Skin of body (tissue), 3 donors: ENCODE measurements at places on chromosomes 4 and X. TPM values are rescaled to one million over a fixed set of nuclear protein-coding genes. Genes with fewer than 3 reads are reported as not detected.

The LNX1 gene
- 6.9 TPM for total RNA-seq

The GDPD2 gene
- 0.30 TPM for total RNA-seq

The SPATA18 gene
- 5.7 TPM for total RNA-seq

The SAT1 gene
- 145 TPM for total RNA-seq

The MGAT4D gene
- not detected for total RNA-seq

The SMIM43 gene
- 0.30 TPM for total RNA-seq

The ZNF185 gene
- total RNA-seq = 17.7 TPM

GRCh38 chr4:8274765-8275547 lies 5.4 kb downstream of the HTRA3 start:
- DNase-seq = peak; percentile 91

DNA sequence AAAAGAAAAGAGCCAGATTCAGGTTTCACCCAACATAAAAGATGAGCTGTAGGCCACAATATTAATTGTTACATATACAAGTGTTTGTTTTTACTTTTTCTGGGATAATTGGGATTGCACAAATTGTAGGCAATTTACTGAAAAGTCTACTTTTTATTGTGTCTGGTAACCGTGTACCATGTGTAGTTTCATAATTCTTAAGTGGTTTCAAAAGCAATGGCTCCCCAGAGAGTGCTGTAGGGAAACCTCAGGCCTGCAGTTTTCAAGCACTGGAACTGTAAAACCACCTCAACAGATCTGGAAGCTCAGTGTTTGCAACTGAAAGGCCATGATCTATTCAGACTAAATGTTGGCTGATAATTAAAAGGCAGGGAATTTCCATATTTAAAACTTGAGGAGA lies 53.9 kb upstream of the MMAA start:
- no peak for DNase-seq

DNA sequence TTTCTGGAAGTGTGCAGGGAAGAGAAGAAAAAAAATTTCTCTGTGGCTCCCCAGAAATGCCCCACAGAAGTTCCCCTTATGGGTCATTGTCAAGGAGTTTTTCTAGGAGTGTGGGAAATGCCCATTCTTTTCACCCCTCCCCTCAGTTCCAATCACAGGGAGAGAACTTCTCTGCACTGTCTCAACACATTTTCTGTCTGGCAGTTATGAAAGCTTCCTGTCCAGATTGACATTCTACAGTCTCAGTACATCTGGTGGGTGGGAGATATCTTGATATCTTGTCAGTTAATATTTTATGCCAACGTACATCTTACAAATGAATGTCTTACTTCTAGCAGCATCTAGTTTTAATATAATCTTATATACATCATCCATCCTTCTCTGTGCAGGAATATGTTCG lies 566.8 kb upstream of the AADAT start:
- DNase-seq = no peak

DNA sequence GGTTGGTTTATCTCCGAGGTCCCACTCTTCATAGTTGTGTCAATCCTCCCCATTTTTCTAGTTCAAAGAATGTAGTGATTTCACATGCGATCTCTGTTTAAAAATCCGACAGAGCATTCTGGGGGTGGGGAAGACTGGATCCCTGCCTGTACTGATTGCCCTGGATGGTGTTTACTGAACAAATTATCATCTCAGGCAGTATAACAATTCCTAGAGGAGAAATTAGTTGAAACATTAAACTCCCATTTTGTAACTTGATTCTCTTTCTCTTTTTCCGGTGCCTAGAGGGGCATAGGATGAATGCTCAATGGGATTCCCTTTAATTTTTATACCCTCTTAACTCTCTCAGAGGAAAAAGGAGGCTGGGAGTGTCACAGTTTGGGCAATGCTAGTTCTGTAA lies 10.0 kb upstream of the CWH43 start:
- no peak for DNase-seq

DNA sequence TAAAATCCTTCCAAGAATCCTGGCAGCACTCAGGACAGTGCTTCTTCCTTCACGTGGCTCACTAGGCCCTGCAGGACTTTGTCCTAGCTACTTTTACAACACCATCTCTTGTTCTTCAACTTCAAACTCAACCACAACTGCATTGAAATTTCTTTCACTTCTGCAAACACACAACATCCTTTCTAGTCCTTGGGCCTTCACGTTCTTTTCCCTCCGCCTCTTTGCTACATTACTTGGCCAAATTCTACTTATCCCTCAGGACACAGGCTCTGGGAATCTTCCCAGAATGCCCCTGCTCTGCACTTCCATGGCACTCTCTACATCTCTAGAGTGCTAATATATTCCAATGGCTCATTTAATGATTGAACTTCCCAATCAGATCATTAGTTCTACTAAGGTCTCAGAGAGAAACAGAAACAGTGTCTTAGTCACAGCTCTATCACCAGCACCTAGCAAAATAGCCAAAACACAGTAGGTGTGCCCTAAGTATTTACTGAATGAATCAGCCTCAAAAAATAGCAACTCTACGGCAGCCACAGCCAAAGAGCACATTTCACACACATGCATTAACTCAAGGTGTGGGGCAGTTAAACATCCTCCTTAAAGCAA lies 73.3 kb downstream of the MANBA start:
- DNase-seq = no peak

DNA sequence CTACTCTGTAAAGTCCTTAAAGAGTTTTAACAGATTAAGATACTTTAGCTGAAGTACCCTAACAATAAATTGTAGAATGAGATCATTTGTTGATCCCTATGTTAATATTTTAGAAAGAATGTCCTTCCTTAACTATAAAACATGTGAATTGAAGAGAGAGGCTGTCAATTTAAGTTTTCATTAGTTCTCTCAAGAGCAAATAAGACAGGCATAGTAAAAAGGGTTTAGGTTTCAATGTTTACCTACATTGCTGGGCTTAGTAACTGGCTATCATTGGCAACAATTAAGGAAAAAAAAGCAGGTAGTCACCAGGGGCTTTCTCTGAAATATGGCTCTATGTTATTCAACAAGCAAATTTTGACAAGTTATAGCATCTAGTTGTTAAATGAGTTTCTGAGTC lies 91.5 kb downstream of the ATRX start:
- no peak for DNase-seq

DNA sequence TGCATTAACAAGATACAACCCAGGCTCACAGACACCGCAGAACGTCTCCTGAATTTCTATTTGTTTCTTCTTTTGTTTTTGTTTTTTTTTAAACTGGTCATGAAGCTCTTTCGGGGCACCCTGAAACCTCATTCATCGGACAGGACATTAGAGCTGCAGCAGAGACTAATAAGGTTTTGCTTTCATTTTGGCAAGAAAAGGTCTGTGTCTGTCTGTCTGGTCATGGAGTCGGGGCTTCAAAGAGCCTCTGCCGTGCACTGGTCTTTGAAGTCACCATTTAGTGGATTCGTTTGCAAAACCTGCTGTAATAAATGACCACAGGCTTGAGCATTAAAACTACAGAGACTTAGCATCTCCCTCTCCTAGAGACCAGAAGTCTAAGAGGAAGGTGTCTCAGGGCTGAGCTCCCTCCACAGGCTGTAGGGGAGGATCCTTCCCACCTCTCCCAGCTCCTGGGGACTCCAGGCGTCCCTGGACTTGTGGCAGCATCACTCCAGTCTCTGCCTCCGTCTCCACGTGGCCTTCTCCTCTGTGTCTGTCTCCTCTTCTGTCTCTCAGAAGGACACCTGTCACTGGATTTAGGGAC lies 247.5 kb downstream of the CRLF2 start:
- no peak for DNase-seq

DNA sequence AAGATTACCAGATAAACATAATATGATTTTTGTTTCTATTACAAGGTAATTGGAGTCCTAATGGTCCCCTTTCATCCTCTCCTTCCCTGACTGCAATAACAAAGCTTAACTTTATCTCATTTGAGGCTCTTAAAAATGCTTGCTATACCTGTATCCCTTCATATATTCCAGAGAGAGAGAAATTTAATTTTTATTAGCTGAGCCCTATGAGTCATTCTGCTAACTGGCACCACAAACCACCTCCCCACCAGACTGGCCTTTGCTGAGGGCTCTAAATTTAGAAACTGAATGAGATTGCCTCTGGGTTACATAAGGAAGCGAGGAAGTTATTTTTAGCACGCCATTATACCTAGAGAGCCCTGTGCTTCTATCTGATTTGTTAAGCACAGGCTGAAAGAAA lies 27.4 kb downstream of the CBLL2 start:
- DNase-seq = no peak

DNA sequence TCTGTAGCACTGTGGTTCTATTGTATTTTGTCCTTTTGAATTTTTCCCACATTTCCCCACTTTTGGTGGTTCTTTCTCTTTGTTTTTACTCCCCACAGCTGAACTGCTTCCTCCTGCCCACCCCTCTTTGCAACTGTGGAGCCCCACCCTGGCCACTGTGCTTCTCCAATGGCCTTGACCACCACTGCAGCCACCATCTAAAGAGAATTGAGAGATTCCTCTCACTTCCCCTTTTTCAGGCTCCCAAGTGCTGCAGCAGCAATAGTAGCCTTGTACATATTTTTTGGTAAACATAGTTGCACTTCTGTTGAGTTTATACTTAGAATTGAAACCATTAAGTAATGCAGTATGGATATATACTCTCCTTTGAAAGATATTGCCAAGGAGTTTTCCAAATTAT lies 51.3 kb upstream of the FRMPD3 start:
- no peak for DNase-seq

DNA sequence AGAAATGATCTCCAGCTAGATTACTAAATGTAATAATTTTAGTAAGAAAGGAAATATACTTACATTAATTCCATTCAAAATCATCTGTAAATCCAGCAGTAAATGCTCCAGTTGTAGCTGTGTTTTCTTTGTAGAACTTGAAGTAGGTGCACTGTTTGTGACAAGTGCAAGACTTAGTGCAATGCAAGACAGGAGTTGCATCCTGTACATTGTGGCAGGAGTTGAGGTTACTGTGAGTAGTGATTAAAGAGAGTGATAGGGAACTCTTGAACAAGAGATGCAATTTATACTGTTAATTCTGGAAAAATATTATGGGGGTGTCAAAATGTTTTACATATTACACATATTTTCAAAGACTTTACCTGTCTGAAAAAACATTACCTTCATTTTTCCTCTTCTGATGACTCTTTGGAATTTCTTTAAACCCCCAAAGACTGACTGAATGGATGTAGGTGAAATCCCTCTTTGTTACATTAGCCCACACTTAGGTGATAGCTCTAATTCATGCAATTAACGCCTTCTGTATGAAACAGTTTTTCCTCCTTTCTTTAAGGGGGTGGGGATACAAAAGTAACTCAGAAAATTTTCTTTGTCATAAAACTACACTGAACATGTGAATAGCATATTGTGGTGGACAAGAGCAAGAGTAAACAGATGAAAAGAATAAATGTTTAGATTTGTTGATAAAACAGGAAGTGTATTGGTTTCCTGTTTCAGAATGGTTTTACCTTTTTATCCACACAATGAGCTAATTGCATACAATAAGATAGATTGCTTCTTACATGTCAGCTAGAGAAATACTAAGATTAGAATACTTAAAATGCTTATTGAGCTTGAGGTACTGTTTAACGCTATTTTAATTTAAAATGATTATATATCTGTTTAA lies at the start of gene IL2:
TSS of gene IL2 (minus strand) at position 495 of the 886 bp plus-strand sequence. CDS start at position 210, 285 bp downstream.
- DNase-seq = no peak

GRCh38 chrX:20265726-20266681 lies 705 bp downstream of the RPS6KA3 start:
- DNase-seq = no peak

- no peak for DNase-seq
These were observed 5.1 kb downstream of the PSAPL1 start for GRCh38 chr4:7429601-7430078.

DNA sequence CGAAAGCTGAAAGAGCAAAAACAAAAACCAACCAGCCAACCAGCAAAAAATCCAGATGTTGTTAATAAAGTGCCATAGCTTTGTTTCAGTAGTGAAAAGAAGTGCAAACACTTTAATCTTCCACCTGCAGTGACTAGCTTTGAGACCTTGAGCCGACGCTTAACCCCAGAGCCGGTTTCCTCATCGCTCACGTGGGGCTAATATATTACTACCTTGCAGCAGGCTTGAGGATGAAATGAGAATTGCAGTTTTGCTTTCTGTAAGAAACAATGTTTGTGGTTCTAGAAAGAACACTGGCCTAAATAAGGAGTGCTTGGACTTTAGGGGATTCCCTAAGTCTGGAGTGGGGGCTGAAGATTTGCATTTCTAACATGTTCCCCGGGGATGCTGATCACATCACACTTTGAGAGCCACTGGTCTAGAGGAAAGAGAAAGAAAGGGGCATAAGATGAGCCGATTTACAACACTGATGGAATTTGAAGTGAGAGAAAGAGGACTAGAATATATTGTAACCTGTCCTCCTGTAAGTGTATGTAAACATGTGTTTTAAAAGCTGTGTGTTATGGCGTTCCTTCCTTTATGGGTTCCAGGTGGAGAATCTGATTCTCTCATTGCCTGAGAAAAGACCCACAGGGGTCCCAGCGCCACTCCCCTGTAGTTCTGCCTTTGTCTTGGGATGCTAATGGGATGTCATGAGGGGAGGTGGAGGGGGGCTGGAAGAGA lies 1.4 kb downstream of the FGF2 start:
- peak; percentile 31 for DNase-seq

- no peak for DNase-seq
These were observed 50.6 kb upstream of the TENM3 start for GRCh38 chr4:182192511-182193181.

- no peak for DNase-seq
These were observed 14.1 kb downstream of the RAB40AL start for GRCh38 chrX:102950908-102951866.

DNA sequence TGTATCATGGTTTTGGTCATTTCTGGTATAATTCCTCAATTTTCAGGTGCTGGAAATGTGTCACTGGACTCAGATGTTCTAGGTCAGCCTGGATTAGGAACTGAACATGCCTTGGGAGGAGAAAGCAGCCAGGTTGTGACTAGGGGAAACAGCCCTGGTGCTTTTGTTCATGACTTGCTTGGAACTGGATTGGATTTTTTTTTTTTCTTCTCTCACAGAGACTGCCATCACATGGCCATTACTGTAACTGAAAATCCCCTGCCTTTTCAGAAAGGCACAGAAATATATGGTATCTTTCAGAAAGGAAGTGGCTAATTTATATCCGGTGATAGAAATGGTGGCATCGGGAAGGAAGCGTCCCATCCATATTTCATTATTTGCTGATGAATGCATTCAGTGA lies 34.6 kb downstream of the SEPTIN11 start:
- DNase-seq = peak; percentile 52

DNA sequence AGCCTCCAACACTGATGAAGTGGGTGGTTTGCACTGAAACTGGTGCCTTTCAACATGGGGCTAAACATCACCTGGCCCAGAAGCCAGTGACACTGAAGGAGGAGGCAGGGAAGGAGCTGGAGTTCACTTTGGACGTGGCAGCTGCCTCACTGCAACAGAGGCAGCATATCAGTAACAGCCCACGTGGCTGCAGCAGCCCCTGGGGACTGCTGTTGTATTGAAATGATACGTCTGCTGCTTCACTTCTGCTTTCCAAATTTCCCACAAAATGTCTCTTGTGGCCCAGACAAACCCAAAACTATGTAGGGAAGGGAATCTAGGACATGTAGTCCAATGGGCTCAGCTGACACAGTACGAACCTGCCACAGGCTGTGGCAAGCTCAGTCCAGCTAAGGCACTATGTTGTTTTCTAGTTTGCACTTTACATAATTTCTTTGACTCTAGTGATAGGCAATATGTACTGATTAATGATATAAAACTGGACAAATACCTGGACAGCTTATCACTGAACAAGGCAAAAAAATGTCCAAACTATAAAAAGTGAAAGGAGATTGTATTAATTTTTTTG lies 84.7 kb upstream of the RAPGEF2 start:
- no peak for DNase-seq
